ENCODE measurements at places on chromosomes 16 and 17.

DNA sequence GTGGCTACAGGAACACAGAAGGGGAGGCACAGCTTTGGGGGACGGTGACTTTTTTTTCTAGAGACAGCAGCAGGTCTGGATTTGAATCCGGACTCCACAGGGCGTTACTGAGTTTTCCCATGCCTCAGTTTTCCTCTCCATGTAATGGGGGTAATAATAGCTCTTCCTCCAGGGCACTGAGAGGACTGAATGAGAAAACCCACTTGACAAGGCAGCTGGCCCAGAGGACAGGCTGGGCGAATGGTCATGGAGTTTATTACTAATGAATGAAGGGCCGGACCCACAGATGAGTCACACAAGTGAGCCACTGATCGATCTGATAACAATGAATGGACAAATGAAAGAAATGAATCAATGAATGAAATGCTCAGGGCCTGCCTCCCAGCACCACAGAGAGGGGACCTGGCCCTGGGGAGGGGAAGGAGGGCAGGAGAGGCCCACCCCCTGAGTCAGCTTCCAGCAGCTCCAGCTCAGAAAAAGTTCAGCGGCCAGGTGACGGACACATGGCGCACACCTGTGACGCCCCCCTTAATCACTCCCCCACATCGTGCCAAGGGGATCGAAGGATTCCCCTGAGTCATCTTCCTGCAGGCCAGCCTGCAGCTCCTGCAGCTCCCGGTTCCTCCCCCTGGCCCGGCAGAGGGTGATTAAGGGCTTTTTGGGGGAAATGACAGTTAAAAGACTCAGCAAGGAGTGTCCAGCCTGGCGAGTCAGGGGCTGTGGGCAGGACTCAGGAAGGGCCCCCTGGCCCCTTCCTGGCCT lies 54.3 kb downstream of the SOCS1 start:
- no peak for DNase-seq

DNA sequence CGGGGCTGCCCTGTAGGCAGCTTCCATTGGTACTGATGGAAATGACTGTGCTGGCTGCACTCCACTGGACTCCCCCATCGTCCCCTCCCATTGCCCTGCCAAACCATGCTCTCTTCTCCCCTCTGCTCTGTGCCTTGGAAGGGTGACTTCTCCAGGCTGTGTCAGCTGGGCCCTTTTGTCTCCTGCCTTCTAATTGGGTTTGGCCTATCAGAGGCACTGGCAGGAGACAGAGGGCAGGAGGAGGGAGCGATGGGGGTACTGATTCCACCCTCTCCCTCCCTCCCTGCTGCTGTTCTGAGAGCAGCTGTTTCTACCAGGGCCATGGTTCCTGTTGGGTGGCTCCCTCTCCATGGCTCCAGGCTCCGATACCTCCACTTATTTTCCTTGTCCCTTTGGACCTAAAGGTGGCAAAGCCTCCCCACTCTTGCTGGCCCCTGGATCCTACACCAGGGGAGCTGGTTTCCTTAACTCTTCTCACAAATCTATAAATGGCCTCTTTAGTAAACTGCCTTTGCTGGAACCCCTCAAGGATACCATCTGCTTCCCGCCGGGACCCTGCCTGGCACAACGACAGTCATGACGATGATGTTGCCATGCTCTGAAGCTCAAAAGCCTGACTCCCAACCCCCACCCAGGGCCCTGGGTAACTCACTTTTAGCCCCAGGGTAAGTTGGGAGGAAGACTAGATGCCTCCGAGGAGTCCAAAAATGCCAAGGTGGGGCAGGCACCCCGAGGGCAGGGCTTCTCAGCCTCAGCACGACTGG lies 123.8 kb upstream of the RPL38 start:
- no peak for DNase-seq

GRCh38 chr17:3038941-3039340 lies 24.5 kb downstream of the OR1D5 start:
- DNase-seq: no peak

GRCh38 chr17:57988301-57989250 lies 522 bp upstream of the VEZF1 start:
- peak; percentile 75 for DNase-seq

DNA sequence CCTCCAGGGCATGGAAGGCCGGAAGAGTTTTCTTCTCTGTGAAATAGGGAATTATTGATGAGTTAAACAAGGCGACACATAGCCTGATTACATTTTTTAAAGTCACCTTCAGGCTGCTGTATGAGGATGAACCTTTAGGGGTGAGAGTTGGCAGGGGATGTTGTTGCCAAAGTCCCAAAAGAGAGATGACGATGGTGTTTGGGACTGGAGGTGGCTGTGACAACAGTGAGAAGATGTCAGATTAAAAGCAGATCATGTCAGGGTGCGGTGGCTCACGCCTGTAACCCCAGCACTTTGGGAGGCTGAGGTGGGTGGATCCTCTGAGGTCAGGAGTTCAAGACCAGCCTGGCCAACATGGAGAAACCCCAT lies 16.8 kb upstream of the ASGR2 start:
- DNase-seq: no peak

GRCh38 chr16:52446080-52446479 lies 100.9 kb downstream of the TOX3 start:
- DNase-seq: no peak

DNA sequence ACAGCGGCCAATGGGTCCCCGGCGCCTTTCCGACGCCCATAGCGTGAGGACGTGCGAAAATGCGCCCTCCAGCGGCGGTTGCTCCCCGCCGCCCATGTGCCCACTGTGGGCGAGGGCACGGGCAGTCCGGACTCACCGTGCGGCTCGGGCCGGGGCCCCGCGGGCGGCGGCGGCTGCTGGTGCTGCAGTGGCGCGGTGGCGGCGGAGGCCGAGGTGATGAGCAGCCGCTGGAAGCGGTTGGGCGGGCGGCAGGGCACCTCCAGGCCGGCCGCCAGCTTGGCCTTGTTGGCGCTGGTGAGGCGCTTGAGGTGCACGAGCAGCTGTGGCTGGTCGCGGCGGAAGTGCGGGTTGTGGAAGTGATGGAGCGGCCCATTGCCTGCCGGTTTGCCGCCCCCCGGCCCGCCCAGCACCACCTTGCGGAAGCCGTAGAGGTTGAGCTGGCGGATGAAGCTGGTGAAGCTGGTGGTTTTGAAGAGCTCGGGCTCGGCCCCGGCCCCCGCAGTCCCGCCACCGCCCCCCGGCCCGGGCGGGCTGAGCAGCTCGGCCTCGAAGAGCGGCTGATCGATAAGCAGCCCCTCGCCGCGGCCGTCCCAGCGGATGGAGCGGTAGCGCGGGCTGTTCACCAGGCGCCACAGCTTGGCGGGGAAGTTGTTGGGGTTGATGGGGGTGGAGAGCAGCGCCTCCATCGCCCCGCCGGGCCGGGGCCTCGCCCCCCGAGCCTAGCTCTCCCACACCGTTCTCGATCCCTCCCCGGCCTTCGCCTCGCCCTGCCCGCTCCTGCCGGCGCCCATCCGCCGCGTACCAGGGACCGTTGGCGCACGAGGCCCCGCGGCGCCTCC lies at the start of gene HSF5:
Gene HSF5, minus strand, starts transcription at position 820 of the 839 bp plus-strand sequence. Its CDS starts 134 bp downstream, at position 686.
- DNase-seq: peak; percentile 59

DNA sequence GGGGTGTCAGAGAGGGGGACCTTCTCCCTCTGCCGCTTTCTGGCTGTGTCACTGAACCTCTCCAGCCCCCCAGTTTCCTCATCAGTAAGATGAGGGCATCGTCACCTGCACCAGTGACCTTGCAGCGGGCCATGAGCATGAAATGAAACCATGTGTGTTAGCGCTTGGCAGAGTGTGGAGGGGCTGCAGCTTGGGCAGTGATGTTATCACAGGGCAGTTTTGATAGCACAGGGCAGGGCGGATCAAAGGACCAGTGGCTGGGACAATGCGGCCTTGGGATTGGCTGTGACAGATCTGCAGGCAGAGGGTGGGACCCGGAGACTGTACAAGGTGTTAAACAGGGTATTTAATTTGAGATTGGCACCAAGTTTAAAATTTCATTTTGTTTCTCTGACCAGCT lies 38.9 kb upstream of the NAT9 start:
- DNase-seq: no peak

GRCh38 chr16:386641-387156 lies 4.9 kb upstream of the PGAP6 start:
- DNase-seq: no peak

DNA sequence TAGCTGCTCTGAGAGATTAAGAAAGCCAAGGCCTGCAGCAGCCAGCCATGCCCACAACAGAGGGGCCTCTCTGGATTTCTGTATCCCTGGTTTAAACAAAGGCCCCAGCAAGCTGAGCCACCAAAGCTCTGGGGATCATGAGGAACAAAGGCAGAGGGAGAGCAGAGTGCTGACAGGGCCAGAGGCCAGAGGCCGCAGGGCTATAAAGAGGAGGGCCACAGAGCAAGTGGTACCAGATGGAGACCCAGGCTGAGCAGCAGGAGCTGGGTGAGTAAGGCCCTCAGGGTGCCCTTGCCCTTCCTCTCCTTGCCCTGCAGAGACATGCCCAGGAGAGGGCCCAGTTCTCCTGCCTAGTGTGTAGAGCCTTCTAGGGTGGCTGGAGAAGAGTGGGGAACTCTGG lies at the start of gene CRYBA1:
Gene CRYBA1, plus strand, starts transcription at position 232 of the 400 bp plus-strand sequence. Its CDS starts 5 bp downstream, at position 237.
- DNase-seq: no peak

DNA sequence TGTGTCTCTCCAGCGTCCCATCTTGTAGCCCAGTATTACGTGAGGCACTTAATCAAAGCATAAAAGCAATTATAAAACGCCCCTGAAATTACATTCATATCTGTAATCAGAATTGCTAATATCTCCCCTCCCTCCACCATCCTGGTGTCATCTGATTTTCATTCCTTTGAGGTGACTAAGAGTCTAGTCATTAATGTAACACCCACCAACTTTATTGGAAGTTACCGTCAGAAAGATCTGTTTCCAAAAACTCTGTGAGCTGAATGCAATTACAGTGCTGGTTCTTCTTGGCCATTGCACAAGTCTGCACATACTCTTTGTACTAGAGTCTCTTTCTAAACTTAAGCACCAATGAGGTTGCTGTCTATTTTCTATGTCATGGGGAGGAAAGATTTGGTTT lies 12.5 kb upstream of the MAF start:
- no peak for DNase-seq

DNA sequence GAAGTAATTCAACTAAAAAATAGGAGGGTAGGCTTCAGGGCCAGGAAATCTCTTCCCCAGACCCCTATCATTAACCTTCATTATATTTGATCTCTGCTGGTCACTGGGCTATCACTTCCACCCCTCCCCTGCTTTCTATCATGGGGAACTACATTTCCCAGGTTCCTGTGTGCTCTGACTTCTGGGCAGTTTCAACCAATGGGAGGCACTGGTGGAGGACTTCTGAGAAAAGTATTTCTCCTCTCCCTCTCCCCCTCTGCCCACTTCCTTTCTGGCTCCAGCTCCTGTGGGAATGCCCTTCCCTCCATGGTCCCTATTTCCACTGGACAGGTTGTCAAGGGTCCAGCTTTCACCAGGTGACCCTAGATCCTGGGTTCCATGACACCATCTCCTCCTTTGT lies 364.4 kb downstream of the C16orf95 start:
- no peak for DNase-seq

- DNase-seq: no peak
Measured at GRCh38 chr17:79080349-79080748, 5.7 kb downstream of the ENGASE start.

DNA sequence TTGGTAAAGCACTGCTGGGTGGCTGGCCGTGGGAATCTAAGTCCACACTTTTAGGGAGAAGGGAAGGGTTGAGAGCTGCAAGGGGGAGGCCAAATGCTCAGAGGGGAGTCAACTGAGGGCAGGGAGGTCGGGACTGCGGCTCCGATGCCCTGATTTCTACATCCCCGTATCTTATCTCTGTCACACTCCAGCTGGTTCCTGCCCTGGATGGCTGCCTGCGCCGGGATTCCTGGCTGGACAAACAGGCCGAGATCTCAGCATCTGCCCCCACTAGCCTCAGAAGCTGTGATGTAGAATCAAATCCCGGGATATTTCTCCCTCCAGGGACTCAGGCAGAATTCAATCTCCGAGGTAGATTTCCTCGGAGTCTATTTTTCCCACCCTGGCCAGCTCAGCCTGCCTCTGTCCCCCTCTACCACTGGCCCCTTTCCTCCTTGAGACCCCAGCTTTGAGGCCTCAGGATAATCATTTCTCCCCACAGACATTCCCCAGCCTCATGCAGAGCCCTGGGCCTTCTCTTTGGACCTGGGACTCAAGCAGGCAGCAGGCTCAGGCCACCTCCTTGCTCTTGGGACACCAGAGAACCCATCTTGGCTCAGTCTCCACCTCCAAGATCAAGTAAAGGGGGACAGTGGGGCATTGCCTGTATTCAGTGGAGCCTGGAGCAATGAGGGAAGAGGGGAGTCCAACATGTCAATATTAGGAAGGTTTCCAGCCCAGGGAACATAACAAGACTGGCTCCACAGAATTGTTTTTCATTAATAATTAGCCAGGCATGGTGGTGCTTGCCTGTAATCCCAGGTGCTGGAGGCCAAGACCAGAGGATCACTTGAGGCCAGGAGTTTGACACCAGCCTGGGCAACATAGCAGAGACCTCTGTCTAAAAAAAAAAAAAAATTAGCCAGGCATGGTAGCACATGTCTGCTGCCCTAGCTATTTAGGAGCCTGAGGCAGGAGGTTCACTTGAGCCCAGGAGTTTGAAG lies 1.8 kb downstream of the SHBG start:
- DNase-seq: no peak

DNA sequence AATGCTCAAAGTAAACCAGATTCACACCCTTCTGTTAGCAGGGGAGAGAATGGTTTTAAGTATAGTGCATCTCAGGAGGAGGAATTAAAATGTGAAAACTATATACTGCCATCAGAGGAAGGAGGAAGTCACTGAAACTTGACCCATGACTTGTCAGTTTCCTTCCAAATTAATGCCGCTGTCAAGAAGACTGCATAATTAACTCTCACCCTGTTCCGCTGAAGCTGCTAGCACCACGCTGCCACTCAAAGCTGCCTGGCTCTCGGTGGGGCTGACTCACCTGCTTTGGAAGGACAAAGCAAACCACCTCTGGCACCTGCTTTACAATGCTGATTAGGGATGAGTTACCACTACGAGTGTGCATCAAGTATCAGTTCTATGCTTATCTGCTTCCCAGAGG lies 37.8 kb upstream of the ULK2 start:
- DNase-seq: no peak

GRCh38 chr16:48503336-48503735 lies 106.6 kb downstream of the N4BP1 start:
- no peak for DNase-seq

GRCh38 chr17:42087042-42087701 lies 11.1 kb downstream of the ZNF385C start:
- no peak for DNase-seq

DNA sequence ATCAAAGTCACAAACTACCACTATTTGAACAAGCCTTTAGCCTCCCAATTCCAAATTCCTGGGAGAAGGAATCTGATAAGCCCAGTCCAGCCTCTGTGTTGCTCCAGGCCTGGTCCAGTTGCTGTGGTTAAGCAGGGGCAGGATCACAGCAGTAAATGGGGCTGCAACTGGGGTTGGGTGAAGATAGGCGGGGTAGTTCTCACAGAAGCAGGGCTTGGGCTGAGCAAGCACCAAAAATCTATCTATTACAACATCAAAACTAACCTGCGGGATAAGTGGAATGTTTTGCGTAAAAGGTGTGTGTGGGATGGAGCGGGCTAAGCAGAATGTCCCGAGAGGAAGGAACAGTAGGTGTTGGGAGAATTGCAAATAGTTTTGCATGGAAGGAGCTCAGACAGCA lies 23.0 kb upstream of the RNF135 start:
- DNase-seq: no peak

GRCh38 chr16:78816499-78817195 lies 717.2 kb downstream of the WWOX start:
- DNase-seq: no peak

GRCh38 chr16:78889346-78889745 lies 711.2 kb downstream of the MAF start:
- DNase-seq: no peak

- no peak for DNase-seq
Measured at GRCh38 chr17:63838631-63839171, 3.8 kb downstream of the SMARCD2 start.

- DNase-seq: no peak
Measured at GRCh38 chr17:47883589-47884426, 12.2 kb upstream of the SP2 start.
